ENCODE measurements at places on chromosomes 4 and X.
A peak's percentile ranks its signal among the peaks of the same experiment; 100 is the strongest.

GRCh38 chrX:11558972-11559371 is 106.7 kb downstream of the ARHGAP6 start:
- DNase-seq, result peak; percentile 11

DNA sequence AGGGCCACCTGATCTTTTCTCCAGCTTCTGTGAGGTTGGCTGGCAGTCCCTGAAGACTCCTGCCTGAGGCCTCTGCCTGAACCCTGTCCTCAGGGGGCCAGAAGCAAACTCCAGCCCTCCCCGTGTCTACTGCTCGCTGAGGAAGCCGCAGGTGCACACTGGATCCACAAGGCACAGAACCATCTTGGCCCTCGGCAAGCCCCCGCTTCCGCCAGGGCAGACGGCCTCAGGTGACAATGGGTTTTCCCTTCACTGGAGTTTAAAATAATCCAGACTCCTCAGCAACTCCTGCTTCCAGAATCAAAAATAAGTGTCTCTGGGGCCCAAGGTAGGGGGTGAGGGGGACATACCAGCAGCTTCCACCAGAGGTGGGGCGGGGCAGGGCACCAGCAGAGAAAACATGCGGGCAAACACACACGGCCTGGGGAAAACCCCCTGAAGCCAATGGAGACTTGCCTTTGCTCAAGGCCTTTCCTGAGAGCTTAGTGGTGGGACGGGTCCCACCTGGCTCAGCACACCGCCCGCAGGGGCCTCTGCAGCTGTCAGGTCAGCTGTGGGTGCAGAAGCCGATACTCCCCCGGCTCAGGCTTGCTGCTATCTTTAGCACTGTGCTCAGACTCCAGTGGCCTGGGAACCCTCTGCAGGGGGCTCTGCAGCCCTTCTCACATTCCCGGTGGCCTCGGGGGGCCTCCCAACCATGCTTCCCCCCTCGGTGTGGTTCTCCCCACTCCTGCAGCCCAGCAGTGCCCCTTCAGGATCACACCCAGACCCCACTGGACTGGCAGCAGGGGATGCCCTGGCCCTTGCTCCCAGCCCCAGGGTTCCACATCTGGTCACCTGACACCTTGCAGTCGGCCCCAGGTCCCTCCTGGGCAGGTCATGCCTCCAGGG is 1.9 kb downstream of the MYL5 start:
- no peak for DNase-seq

DNA sequence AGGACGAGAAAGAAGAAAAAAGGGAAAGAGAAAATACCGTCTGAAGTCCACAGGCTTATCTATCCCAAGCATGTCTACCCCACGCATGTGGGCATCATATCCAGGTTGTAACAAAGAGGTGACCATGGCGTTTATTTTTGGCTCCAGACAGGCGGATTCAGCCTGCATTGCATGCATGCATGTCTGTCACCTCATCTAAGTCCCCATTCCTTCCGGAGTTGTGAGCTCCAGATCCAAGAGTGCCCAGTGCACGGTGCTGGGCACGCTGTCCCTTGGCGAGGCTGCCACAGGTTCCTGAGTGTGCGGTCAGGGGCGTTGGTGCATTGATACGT is 905 bp upstream of the GALNTL6 start:
- no peak for DNase-seq

DNA sequence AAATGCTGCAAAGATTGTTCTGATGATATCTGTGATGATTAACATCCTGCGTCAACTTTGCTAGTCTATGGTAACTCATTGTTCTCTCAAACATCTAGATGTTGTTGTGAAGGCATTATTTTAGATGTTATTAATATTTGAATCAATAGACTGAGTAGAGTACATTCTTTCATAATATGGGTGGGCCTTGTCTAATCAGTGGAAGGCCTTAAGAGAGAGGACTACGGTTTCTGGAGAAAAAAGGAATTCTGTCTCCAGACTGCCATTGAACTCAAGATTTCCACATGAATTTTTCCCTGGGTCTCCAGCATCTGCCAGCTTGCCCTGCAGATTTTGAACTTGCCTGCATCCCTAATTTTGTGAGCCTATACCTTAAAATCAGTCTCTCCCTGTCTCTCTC is 2381.1 kb upstream of the AGA start:
- no peak for DNase-seq

- DNase-seq, result no peak
These were observed 40.7 kb downstream of the KLHL2 start for GRCh38 chr4:165248102-165248501.

GRCh38 chr4:47271291-47271690 is 192.2 kb downstream of the COMMD8 start:
- no peak for DNase-seq

GRCh38 chr4:120819805-120820437 is 102.6 kb downstream of the PRDM5 start:
- no peak for DNase-seq

- no peak for DNase-seq
These were observed 264.6 kb upstream of the HAND2 start for GRCh38 chr4:173794662-173795061.

DNA sequence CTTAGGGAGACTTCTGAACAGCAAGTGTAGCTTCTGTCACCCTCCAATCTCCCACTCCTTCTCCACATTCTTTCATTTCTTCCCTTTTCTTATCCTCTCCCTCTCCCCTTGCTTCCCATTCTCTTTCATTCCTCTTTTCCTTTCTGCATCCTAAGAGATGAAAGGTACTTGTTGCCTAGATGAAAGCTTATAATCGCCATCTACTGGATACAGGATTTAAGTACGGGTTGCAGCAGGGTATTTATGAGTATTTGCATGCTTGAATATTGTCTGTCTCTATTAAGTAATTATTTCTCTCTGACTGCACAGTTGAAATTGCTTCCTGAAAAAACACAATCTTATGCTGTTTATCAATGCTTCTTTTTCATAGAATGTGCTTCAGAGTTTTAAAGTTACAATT is 174.0 kb upstream of the TENT5D start:
- DNase-seq, result no peak

DNA sequence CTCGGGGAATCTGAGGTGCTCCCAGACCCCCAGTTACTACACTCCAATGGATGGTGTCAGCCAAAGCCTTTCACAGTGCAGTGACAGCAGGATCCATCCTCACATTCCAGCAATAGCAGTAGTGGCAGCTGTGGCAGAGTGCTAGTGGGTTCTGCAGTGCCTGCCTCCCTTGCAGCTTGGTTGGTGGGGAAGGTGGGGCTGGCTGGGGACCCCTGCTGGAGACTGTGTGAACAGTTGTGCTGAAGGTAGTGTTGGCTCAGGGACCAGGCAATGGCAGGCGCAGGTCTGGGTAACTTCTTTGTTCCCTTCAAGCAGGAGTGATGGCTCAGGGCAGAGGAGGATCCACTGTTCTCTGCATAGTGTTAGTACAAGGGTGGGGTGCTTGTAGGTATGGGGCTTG is 343.7 kb upstream of the TRAM1L1 start:
- DNase-seq, result no peak

DNA sequence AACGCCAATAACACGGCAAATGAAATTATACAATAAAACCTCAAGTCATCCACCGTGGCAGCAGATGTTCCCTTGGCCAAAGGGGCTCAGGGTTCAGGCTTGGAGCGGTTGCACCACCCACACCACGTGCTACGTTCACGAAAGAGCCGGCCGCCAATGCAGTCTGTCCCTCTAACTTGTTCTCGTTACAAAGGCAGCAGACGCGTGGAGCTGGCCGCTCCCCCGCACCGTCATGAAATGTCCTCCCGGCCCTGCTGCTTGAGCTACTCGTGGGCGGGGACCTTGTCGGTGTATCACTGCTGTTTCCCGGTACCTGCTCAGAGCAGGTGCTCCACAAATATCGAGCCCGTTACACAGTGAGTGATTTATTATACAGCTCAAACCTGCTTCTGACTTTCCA is 36.4 kb upstream of the MAN2B2 start:
- no peak for DNase-seq

DNA sequence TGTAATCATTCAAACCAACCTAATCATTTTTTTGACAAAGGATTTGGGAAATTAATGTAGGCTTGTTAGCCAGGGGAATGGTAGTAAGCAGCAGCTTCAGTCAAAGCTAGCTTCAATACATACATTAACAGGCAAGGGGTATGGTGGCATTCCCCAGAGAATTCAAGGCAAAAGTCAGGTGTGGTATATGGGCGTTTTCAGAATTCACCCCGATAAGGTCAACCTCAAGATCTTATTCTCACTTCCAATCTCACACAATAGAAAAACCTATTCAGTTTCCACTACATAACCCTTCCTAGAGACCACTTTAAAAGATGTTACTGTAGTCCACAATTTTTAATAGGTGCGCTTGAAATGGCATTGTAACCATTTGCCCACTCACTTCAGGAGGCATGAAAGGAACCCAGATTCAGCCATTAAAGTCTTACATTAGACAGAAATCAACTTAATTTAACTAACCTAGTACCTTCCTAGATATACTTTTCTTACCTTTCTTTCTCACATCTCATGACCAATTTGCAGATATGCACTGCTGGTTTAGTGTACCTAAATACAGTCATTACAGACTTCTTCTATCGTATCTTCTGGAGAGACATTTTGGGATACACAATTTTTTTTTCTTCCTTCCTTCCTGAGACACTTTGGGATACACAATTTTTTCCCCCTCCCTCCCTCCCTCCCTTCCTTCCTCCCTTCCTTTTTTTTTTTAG is 34.9 kb downstream of the MAML3 start:
- DNase-seq, result no peak

- DNase-seq, result no peak
These were observed 53.4 kb downstream of the ABCG2 start for GRCh38 chr4:88104902-88105610.

DNA sequence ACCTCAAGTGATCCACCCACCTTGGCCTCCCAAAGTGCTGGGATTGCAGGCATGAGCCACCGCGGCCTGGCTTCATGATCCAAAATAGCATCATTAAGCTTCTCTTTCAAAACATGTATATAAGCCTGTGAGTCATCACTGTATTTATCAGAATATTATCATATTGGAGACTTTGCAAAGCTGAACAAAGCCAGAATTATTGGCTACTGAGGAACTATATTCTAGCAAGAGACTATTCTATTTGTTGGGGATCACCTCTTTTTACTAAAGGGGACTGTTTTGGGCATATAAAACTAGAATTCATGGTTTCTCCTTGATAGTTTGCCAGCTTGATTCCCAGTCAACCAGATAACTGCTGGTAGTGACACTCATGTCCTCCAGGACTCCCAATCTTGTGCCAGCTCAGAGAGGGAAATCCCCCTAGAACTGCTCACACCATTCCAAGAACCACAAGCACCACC is 40.1 kb downstream of the TET2 start:
- no peak for DNase-seq

DNA sequence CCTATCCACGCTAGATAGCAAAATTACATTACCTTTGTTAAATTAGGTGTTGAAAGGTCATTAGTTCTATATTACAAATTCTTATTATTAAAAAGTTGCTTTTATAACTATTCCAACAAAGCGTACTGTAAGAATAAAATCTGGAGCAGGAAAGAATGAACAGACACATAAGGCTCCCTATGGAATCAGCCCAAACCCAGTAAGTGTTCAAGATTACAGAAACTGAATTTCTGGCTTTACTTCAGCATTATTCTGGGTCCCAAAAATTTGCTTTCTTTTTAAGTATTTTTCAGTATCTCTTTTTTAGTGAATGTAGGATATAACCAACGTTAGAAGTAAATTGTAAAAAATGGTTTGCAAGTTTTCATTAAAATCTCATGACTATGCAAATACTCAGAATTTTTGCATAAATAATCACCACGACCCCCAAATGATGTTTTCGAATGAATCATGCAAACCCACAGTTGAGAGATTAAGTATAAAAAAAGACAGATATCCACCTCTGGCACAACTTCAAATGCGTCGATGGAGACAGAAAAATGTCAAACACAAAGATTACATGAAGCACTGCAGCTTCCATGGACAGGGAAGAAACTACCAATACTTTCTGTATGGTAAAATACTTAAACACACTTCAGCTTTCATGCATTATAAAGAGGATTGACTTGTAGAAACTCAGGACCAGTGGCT is 238.5 kb downstream of the RASL11B start:
- no peak for DNase-seq

DNA sequence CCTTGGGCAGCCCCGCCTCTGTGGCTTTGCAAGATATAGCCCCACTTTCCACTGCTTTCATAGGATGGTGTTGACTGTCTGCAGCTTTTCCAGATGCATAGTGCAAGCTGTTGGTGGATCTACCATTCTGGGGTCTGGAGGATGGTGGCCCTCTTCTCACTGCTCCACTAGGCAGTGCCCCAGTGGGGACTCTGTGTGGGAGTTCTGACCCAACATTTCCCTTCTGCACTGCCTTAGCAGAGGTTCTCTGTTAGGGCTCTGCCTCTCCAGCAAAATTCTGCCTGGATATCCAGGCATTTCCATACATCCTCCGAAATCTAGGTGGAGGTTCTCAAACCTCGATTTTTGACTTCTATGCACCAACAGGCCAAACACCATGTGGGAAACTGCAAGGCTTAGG is 153.7 kb downstream of the TBCK start:
- no peak for DNase-seq

- no peak for DNase-seq
These were observed 122.7 kb upstream of the PSAPL1 start for GRCh38 chr4:7557456-7557855.

DNA sequence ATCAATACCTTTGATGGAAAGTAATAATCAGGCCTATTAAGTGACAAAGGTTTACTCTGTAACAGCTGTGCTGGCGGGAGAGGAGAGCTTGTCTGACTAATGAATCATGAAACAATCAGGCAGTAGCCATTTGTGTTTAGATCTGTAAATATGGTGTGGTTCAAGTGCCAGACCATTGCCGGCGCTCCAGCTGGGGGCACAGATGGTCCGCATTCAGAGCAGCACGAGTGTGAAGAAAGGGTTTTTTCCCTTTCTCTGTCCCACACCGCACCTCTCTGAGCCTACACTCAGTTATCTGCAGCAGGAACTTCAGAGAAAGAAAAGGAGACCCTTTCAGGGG is 111.3 kb upstream of the PAQR3 start:
- no peak for DNase-seq

DNA sequence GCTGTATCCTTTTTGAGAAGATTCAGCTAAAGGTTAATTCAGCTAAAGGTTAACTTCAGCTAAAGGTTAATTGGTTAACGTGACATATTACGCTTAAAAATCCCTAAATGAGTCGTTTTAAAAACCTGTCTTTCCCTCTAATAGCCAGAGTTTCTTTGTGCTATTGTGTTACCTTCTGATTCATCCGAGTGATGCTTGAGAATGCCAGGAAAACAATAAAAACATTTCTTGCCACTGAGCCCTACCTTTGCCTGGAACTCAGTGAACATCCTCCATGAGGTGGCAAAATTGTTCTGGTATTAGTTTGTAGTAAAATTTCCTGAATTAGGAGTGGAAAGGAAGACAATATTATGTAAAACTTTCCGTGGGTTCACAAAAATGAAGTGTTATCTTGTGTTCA is 13.7 kb upstream of the TMPRSS11E start:
- no peak for DNase-seq
